ENCODE measurements at places on chromosomes 11 and 22. TPM values are rescaled to one million over a fixed set of nuclear protein-coding genes. Genes with fewer than 3 reads are reported as not detected.

- DNase-seq, result peak; percentile 73
Observed at GRCh38 chr11:36455658-36456111, 54.4 kb downstream of the TRAF6 start.

ZNHIT2 gene
- 30.7 TPM for total RNA-seq

- DNase-seq, result no peak
Observed at GRCh38 chr11:24687531-24688147, 190.8 kb downstream of the LUZP2 start.

DNA sequence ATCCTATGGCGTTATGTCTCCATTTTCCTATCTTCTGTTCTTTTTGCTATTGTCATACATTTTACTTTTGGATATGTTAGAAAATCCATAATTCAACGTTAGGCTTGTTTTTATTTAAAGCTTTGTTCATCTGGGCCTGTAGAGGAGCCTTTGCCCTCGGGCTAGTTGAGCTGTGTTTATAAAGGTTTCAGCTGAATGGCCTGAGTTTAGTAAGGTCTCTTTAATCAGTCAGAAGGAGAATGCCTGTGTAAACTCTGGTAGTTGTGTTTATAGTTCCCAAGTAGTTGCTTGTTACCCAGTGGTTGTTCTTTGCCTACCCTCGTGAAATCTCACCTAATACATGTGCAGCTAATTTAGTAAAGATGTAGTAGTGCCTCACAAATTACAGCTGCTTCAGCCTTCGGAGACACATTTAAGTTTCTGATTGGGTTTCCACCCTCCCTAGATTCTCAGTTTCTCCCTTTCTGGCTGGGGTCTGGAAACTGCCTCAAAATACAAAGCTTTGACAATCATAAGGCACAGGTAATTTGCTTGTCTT, 33.1 kb downstream of the MTMR3 start:
- no peak for DNase-seq

GRCh38 chr11:46367244-46367915, 14.1 kb upstream of the MDK start:
- DNase-seq, result no peak

- DNase-seq, result no peak
Observed at GRCh38 chr22:47187176-47187957, 424.9 kb downstream of the TBC1D22A start.

Data from gastrocnemius medialis (tissue), 4 donors.